ENCODE measurements at places on chromosomes 16 and 17.

DNA sequence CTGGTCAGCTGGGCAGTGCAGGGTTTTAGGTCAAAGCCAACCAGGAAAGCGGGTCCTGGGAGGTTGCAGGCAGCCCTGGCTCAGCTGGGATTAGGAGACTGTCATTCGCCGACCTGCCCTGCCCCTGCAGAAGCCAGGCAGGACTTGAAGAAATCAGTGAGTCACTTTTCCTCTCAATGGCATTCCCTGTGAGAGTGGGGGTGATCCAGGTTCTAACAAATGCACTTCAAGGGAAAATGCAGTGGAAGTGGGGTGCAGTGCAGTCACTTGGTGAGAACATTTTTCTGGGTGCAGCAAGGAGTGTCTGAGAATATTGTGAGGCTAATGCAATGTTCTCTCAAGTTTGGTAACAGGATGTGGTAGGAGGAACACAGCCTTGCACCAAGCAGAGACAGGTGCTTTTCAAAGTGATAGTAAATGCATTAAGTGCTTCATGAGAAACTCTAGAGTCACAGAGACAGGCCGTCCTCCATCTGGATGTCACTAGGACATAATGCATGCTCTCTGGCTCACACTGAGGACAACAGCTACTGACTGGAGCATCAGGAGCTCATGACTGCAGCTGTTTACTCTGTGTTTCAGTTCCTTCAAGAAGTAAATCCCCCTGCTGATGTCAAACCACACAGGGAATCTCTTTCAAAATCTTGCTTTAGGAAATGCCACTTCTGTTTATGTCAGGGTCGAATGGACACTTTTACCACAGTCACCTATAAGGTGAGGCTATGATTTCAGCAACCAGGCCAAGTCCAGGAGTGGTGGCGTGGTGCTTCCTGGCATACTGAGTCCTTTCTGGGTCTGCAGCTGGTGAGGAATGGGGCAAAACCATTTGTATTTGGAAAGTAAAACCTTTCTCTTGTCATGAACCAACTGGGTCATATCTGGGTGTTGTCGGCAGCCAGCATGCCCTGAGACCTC, 16.7 kb downstream of the CDK5R1 start:
- DNase-seq, result no peak

DNA sequence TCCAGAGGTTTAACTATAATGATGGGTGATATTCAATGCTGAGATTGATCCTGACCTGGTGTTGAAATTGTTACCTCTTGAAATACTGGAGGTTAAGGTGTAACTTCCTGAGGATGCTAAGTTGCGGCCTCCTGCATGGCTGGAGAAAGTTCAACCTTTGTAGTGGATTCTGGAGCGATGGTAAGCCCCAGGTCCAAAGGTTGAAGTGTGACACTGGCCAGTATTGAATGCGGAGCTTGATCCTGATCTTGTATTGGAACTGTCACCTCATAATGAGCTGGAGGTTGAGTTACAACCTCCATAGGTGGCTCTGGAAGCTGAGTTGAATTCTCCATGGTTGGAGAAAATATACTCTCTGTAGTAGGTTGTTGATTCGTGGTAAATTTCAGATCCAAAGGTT, 17.0 kb downstream of the RDM1 start:
- DNase-seq, result no peak

DNA sequence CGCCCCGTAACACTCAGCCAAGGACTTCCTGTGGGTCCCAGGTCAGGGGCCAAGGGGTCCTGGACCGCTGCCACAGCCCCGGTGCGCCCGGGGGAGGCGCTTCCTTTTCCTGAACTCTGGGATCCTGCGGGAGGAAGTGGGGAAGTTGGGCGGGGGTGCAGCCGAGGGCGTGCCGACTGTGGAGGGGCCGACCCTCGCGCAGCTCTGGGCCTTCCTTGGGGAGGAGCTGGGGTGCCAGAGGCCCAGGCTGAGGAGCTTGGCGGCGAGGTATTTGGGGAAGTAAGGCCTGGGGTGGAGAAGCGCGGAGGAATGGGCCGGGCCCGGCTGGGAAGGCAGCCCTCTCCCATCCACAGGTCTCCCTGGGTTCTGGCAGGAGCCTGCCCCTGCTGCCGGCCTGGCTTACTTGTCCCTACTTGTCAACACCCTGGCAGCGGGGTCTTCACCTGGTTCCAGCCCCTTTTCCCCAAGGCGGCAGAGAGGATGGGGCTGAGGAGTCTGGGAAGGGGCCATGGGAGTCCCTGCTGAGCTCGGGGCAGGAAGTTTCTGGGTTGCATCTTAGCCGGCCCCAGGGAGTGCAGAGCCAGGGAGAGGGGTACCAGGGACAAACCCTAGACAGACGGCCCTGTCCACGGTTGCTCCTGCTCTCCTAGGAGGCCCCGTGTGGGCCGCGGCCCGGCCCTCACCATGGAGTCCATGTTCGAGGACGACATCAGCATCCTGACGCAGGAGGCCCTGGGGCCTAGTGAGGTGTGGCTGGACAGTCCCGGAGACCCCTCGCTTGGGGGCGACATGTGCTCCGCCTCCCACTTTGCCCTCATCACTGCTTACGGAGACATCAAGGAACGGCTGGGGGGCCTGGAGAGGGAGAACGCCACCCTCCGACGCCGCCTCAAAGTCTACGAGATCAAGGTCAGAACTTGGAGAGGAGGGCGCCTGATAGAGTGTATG, 1.7 kb downstream of the TBKBP1 start:
- peak; percentile 76 for DNase-seq

DNA sequence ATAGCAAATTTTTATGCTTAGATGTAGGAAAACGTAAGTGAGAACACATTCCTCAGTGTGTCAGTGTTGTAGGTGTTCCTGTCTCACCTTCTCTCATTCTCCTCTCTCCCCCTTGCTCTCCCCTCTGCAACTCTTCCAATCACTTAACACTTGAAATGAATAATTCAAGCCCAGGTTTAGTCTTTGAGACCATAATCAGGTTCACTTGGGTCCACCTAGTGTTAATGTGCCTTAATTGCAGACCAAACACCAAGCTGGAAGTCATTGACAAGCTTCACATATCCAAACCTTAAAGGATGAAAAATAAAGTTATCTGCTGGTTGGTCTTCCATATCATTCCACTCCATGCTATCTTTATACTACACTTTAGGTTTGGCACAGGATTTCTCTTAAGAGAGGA, 37.0 kb downstream of the STXBP4 start:
- no peak for DNase-seq

DNA sequence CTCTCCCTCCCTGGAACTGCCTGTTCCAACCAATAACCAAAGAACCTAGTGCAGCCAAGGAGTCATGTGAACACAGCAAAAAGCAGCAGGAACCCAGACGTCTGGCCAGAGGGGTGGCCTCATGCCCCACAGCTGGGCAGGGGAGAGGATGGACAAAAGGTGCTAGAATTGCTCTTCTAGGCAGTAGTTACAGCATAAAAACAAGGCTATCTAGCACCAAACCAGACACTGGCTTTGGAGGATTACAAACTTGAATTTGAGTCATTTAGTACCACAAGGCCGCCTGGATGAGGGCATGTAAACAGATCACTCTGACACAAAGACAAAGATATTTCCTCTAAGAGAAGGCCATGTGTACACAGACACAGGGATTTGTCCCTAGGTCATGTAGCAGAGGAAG, 423.3 kb upstream of the MAF start:
- DNase-seq, result no peak

- DNase-seq, result peak; percentile 60
These were observed 65.2 kb downstream of the NKD1 start for GRCh38 chr16:50613281-50613963.

DNA sequence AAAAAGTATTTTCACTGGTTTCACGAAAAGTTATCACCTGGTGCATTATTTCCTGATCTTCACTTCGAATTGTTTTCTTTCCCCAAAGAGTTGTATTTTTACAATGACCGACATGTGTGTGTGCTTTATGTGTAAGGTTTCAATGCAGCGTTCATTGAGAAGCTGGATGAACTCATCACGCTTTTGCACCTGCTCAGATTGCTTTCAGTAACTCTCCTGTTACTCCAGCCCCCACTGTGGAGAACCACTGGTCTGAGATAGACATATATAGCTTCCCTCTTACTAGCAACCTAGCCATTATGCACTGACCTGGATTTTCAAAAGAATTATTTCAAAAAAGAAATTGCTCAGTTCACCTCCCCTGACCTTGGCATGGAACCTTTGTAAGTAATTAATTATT, 178.3 kb upstream of the CHMP6 start:
- DNase-seq, result no peak

- DNase-seq, result peak; percentile 90
These were observed at the start of gene MRC2 for GRCh38 chr17:62627219-62627903. Gene MRC2 (plus strand): TSS chr17:62627670. CDS start chr17:62627803, 133 bp downstream.

DNA sequence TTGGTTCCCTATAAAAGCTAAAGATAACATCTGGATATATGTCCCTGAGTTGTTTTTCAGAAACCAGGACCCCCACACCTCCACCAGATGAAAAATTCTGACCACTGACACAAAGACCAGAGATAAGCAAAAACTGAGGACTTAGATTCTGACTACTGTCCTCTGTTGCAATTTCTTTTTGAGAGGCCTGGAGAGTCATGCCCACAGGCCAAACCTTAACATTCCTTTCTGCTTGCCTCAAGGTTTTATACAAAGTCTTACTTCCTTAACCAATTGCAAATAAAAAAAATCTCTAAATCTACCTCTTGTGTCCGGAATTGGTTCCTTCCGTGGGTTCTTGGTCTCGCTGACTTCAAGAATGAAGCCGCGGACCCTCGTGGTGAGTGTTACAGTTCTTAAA, 228.5 kb downstream of the ABCC12 start:
- no peak for DNase-seq

GRCh38 chr17:40062329-40063186, at the start of gene THRA:
Gene THRA (plus strand): TSS chr17:40062965. CDS start chr17:40074489, 11,524 bp downstream.
- peak; percentile 83 for DNase-seq

- no peak for DNase-seq
These were observed 189.8 kb downstream of the CEP112 start for GRCh38 chr17:66002063-66002585.

- no peak for DNase-seq
These were observed 71.0 kb upstream of the EFCAB3 start for GRCh38 chr17:62309396-62309795.

DNA sequence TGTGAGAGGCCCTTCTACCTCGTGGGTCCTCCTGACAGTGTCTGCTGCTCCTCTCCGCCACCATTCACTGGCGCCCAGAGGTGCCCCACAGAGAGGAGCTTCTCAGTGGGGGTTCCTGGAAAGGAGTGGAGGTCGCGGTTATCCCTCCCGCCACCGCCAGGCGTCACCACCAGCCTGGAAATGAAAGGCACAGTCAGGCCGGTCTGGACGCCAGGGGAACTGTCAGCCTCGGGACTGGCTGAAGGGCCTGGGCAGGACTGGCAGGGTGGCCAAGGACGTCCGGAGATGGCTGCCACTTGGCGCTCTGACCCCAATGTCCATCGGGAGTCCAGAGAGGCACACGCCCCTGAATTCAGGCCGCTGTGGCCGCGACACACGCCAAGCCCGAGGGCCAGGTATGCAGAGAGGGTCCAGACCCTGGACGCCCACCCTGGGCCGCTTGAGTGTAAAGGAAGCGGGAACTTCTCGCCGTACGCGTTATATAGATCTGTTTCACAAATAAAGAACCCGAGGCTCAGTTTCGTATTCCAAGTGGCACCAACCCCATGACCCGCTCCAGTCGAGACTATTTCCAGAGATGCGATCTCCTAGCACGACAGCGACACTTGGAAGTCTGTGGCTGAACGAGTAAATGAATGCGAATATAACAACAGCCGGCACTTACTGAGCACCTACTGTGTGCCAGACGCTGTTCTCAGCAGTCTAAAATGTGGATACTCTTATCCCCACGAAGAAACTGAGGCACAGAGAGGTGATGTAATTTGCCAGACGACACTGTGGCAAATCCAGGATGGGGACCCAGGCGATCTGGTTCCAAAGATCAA, 7.6 kb upstream of the NXPH3 start:
- peak; percentile 93 for DNase-seq

DNA sequence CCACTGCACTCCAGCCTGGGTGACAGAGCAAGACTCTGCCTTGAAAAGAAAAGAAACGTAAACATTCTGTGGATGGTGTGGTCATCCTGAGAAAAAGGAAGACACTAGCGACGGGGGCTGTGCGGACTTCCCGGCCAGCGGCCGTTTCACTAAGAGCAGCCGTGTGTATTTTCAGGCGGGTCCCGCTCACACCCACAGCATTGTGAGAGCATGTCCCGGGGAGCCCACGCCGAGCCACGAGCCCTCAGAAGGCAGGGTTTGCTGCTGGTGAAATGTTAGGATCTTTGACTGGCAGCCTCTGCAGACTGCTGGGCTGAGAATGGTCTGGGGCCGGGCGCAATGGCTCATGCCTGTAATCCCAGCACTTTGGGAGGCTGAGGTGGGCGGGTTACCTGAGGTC, 40.3 kb downstream of the LMF1 start:
- no peak for DNase-seq

GRCh38 chr16:10799736-10800135, 18.9 kb downstream of the TVP23A start:
- DNase-seq, result no peak

DNA sequence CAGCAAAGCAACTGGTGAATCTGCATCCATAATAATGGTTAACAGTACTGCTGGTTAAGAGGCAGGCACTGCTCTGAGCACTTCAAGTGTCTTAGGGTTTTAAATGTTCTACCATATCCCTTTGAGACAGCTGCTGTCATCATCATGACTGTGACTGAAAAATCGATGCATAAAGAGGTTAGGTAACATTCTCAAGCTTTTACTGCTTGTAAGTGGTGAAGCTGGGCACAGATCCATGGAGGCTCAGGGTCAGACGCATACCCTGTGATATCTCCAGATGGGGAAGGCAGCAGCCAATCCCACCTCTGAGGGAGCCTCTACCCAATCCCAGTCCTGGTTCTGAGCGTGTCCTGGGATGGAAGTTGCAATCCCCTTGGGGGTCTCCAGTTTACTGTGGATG, 57.6 kb upstream of the SOX9 start:
- no peak for DNase-seq

GRCh38 chr16:81442220-81442915, 2.2 kb upstream of the CMIP start:
- DNase-seq, result no peak

DNA sequence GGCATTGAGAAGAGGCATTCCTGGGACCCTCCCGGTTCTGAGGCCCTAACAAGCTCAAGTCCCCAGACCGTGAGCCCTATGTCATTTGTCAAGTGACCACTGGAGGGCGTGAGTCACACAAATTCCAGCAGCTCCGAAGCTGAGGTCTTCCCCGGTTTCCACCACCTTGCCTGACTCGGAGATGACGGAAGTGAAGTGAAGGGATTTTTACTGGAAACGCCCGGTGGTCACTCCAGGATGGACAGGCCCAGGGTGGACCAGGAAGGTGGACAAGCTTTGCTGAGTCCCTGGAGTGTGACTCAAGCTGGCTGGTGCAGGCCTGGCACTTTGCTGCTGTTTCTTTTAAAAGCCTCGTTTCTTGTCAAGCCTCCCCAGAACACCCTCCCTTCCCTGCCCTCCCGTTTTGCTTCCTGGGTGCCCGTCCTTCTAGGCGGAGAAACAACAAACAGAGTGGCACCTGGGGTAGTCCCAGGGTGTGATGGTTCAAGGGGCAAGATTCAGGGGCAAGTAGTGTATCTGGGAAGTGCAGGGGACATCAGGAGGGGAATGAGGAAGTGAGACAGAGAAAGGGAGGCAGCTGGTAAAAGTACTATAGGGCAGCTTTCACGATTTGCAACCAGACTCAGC, 5.3 kb upstream of the NOS2 start:
- peak; percentile 86 for DNase-seq

GRCh38 chr16:22670551-22671041, 143.4 kb upstream of the HS3ST2 start:
- peak; percentile 56 for DNase-seq

GRCh38 chr17:29682054-29682453, 59.3 kb upstream of the CORO6 start:
- no peak for DNase-seq

- no peak for DNase-seq
These were observed 91.1 kb downstream of the IRF8 start for GRCh38 chr16:85989863-85990643.
